ENCODE measurements at places on chromosomes 2 and 18.

GRCh38 chr2:181407171-181407570 is 50.0 kb upstream of the ITGA4 start:
- no peak for DNase-seq

- no peak for DNase-seq
These were observed 292.4 kb downstream of the ZEB2 start for GRCh38 chr2:144227427-144228105.

DNA sequence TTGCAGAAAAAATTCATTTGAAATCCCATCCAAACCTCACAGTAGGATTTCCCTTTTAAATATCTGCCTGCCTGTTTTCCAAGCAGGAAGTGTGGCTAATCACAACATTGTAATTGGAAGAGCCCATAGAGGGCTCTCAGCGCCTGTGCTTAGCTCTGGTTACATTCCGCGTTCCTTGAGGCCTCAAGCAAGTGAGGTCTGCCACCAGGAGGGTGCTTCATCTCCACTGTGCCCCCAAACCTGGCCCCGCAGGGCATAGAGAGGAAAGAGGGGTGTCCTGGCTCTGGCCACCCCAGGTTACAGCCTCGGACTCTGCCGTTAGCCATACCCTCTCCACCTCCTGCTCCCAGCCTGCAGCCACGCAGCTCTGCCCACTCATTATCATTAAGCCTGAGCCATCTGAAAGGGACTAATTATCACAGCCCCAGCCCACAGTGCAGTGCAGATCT is 214.8 kb downstream of the SP3 start:
- DNase-seq = no peak

DNA sequence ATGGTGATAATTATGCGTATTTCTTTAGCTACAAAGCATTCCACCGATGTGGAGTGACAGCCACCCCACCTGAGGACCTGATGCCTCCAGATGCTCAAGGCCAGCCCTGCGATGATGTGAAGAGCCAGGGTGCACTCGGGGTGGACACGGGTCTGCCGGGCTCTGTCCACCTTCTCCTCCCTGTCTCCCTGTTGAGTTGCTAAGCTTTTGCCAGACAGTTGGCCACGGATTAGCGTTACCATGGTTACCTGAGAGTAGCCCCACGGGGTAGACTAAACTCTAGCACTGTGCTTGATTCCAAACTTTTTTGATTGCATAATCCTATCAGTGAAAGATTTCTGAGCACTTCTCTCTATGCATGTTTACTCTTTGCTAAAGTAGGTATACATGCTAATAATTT is 86.2 kb downstream of the SMIM21 start:
- DNase-seq = no peak

DNA sequence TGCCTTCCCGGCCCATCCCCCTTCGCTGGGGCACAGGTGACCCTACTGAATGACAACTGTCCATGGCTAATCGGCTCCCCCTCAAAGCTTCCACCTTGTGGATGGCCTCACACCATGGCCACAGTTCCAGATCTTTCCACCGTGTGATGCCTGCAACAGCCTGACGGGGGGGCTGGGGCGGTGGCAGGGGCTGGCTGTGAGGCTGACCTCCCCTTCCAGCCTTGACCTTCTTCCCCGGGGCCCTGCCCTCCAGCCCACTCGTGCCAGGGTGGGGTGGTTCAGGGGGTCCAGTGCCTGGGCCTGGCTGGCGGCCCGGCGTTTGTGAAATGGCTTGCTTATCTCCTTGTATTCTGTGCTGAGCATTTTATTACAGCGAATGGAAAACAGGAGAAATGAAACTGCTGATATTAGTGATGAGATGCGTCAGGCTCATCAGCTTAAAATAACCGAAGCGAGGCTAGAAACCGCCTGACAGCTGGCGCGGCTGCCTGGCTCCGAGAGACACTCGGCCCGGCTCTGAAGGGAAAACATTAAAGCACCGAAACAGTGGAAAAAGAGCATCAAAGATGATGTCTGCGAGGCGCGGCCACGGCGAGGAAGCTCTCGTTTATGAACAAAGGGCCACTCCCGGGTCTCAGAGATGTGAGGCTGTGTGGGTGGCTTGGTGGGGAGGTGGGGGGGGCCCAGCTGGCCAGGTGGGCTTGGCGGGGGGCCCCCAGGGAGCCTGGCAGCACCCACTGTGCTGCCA is 916 bp upstream of the PDCD1 start:
- DNase-seq = no peak

GRCh38 chr18:61352611-61353010 is 19.4 kb downstream of the CDH20 start:
- no peak for DNase-seq

DNA sequence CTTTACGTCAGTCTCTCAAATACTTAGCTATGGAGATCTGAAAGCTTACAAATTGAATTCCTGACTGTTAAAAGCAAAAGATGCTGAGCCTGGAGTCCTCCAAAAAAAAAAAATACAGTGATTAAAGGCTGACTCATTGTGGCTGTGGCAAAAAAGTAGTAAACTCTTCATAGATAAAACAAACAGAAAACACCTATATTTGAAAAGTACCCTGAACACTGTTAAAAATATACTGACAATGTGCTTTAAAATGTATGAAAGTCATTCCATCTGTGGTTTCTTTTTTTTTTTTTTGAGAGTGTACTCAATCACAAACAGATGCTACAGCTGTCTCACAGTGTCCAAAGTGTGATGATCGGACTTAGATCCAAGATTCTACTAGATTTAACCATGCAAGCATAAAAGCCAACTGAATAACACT is 267.6 kb upstream of the CYP26B1 start:
- DNase-seq = no peak

GRCh38 chr18:56202678-56203077 is 435.7 kb downstream of the TXNL1 start:
- no peak for DNase-seq

GRCh38 chr2:198659096-198659870 is 798.5 kb downstream of the SATB2 start:
- DNase-seq = no peak

DNA sequence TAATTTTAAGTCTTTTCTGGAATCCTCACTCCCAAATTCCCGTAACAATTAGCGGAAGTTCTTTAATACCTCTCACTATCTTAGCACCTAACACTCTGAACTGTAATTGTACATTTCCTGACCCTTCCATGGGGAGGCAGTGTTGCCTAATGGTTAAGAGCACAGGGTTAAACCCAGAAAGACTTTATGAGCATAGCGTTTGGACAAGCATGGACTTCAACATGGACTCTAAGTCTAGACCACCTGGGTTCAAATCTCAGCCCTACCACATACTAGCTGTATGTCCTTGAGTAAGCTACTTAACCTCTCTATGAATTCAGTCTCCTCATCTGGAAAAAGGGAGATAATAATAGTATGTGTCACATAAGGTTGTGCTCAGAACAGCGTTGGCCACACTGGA is 13.0 kb downstream of the ANTXR1 start:
- no peak for DNase-seq

- DNase-seq = no peak
These were observed 36.7 kb downstream of the KIAA2012 start for GRCh38 chr2:202109737-202110184.

DNA sequence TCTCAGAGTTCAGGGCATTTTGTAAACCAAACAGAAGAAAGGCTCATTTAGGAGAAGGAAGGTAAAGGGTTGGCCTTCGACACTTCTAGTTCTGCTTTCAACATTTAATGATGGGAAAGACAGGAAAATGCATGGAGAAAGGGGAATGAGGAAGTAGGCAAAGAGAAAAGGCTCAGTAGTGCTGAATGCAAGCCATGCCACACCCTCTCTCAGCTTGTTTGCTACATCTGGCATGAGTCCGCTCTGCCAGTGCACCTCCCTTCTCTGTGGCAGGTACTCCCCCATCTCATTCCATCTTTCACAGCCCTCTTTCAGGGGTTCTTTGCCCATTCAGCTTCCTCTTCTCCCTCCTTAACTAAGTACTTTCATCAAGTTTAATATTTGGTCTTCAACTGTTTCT is 120.9 kb upstream of the ITGB6 start:
- DNase-seq = no peak

GRCh38 chr2:145887915-145888314 is 1368.0 kb upstream of the ZEB2 start:
- no peak for DNase-seq

GRCh38 chr18:56807901-56808300 is 156.7 kb downstream of the WDR7 start:
- no peak for DNase-seq

DNA sequence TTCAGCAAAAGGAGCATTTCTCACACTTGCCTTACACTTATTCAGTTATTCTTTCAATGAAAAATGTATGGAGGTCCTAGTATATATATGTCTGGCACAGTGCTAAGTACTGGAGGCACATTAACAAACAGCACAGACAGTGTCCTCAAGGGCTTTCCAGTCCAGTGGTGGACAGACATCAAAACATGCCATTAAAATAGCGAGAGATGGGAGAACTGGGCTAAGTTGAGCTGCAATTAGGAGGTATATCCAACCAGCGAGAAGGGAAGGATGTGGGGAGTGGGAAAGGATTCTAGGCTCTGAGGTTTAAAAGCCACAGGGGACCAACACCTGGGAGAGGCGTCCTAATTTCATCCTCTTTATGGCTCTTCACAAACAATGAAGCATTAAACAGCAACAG is 127.5 kb upstream of the TTC39C start:
- DNase-seq = no peak

- DNase-seq = no peak
These were observed 273.0 kb upstream of the ID2 start for GRCh38 chr2:8408560-8409460.

DNA sequence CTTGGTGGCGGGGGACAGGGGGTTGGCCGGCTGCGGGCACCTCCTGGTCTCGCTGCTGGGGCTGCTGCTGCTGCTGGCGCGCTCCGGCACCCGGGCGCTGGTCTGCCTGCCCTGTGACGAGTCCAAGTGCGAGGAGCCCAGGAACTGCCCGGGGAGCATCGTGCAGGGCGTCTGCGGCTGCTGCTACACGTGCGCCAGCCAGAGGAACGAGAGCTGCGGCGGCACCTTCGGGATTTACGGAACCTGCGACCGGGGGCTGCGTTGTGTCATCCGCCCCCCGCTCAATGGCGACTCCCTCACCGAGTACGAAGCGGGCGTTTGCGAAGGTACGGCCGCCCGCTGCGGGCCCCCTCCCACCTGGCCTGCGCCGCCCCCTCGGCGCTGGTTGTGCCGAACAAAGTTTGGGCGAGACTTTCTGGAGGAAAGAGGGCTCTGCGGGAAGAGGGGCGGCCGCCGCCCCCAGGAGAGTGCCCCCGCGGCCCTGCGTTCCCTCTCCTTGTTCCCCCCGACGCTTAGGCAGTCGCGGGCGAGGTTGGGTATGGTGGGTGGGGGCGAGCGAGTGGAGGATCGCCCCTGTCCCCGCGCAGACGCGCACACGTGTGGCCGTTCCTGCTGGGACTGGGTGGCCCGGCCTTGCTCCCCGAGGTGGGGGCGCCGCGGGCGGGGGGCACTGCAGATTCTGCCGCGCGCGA is 866 bp downstream of the CRIM1 start:
- DNase-seq = peak; percentile 79

GRCh38 chr2:176027806-176028205 is 25.7 kb upstream of the LNPK start:
- no peak for DNase-seq
